ENCODE measurements at places on chromosomes 11 and 22.

DNA sequence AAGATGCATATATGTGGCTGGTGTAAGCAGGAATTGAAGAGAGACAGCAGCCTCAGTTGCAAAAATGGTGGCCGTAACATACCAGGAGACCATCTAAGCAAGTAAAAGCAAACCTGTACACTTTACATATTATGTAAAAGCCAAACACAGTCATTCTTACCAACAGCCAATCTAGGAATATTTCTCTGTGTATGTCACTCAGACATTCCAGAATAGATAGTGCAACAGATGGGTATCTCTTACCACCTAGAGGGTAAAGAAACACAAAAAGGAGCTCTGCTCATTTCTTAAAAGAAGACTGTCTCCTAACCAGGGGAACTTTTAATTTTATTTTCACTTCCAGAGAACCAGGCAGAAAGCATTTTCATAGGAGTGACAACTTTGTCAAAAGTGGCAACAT lies 38.7 kb downstream of the GLYAT start:
- no peak for DNase-seq

- DNase-seq: no peak
These were observed 1507.5 kb downstream of the BRD1 start for GRCh38 chr22:48320048-48320682.

- DNase-seq: no peak
These were observed 329.1 kb downstream of the TMEM135 start for GRCh38 chr11:87366763-87367405.

GRCh38 chr11:13284776-13285588 lies 7.4 kb downstream of the BMAL1 start:
- no peak for DNase-seq

GRCh38 chr22:49689858-49690257 lies 137.8 kb downstream of the BRD1 start:
- no peak for DNase-seq

GRCh38 chr11:129592191-129592590 lies 216.5 kb downstream of the BARX2 start:
- no peak for DNase-seq
